ENCODE measurements at places on chromosomes 2 and 18. TPM values are rescaled to one million over a fixed set of nuclear protein-coding genes. Genes with fewer than 3 reads are reported as not detected.

Gene CYP27C1
- total RNA-seq: under 0.01 TPM

Gene LYG2
- not detected for total RNA-seq

Gene RAMP1
- total RNA-seq: 35.0 TPM

Gene PLGLB1
- 0.32 TPM for total RNA-seq

Gene GALR1
- total RNA-seq: not detected

Gene KCNG2
- total RNA-seq: under 0.01 TPM

Gene ITGB6
- total RNA-seq: not detected

Gene ZRANB3
- total RNA-seq: 9.1 TPM

Gene TMEM163
- not detected for total RNA-seq

Gene DSC2
- total RNA-seq: not detected

Gene MOB1A
- 102 TPM for total RNA-seq

Gene FOXI3
- total RNA-seq: not detected

Gene KLHL41
- 0.43 TPM for total RNA-seq

Gene AGXT
- not detected for total RNA-seq

Gene RASGRP3
- 12.1 TPM for total RNA-seq

Gene PJVK
- 1.3 TPM for total RNA-seq

Gene CAPN13
- not detected for total RNA-seq

Gene KCNF1
- not detected for total RNA-seq

Gene SATB2
- total RNA-seq: 15.1 TPM

Gene REEP1
- total RNA-seq: under 0.01 TPM

Gene LYG1
- 0.32 TPM for total RNA-seq

Gene MC5R
- total RNA-seq: not detected

Gene SP9
- under 0.01 TPM for total RNA-seq

Gene ABCB11
- total RNA-seq: under 0.01 TPM

Gene EVX2
- total RNA-seq: not detected

Gene PSMA8
- not detected for total RNA-seq

Gene ALKAL2
- total RNA-seq: not detected

All from fibroblast of villous mesenchyme (primary cell).